ENCODE measurements at places on chromosomes 1 and 21.

GRCh38 chr1:41153750-41154274 is 88.3 kb downstream of the SCMH1 start:
- DNase-seq: no peak

- DNase-seq: no peak
Observed at GRCh38 chr1:202702088-202702487, 8.2 kb downstream of the SYT2 start.

DNA sequence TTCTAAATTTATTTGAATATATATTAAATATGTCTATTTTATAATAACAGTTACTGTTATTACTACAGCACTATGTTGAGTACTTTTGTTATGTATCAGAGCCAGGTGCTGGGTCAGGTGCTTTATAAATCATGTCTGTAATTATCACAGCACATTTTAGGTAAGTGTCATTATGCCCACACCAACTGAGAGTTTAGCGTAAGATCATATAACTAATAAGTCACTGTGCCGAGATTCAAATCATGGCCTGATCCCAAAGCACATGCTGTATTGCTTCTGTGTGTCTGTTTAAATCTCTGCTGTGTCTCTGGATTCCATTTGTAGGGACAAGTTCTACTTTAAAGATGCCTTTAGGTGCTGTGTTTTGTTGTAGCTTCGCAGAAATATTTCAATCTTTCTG is 1.9 kb downstream of the GPSM2 start:
- DNase-seq: no peak

DNA sequence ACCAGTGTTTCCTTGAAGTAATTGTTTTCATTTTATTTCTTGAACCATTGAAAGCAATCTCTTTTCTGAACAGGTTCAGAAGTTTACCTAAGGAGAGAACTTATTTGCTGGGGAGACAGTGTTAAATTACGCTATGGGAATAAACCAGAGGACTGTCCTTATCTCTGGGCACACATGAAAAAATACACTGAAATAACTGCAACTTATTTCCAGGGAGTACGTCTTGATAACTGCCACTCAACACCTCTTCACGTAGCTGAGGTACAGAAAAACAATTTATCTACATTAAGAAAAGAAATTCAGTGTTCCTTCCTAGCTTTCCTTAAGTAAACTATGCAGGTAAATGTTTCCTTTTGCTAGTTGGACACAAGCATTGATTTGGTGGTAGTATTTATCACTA is 27.4 kb downstream of the AGL start:
- DNase-seq: no peak

DNA sequence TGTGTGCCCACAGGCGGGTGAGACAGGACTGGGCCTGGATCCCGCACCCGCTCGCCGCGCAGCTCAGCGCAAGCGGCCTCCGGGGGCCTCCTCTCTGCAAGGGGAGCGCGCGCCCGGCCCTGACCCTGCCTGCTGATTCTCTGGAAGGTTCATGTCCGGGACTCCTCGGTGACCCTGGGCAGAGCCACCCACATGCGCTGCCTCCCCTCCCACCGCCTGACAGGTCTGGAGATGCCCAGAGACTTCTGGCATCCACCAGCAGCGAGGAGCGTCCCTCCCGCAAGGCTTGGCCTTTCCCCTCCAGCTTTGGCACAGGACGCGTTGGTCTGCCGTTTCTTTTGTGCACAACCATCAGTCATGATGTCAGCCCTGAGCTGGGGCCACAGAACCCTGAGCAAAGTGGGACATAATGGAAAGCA is 42.0 kb upstream of the COL6A2 start:
- DNase-seq: no peak

- no peak for DNase-seq
Observed at GRCh38 chr1:27912429-27912828, 22.4 kb upstream of the SMPDL3B start.

DNA sequence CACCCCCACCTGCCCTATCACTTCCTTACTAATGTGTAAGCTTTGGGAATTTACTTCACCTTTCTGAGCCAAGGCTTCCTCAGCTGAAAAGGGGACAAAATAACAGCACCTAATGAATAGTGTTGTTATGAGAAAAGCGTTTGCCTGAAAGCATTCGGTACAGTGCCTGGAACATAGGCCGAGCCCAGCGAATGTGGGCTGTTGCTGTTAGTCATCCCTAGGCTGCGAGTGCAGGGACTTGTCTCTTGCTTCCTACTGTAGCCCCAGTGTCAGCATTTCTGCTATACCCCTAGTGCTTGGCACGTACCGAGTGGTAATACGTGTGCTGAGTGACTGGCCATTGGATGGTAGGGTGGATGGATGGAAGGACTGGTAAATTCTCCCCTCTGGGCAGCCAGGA is 16.7 kb upstream of the KPNA6 start:
- DNase-seq: no peak

DNA sequence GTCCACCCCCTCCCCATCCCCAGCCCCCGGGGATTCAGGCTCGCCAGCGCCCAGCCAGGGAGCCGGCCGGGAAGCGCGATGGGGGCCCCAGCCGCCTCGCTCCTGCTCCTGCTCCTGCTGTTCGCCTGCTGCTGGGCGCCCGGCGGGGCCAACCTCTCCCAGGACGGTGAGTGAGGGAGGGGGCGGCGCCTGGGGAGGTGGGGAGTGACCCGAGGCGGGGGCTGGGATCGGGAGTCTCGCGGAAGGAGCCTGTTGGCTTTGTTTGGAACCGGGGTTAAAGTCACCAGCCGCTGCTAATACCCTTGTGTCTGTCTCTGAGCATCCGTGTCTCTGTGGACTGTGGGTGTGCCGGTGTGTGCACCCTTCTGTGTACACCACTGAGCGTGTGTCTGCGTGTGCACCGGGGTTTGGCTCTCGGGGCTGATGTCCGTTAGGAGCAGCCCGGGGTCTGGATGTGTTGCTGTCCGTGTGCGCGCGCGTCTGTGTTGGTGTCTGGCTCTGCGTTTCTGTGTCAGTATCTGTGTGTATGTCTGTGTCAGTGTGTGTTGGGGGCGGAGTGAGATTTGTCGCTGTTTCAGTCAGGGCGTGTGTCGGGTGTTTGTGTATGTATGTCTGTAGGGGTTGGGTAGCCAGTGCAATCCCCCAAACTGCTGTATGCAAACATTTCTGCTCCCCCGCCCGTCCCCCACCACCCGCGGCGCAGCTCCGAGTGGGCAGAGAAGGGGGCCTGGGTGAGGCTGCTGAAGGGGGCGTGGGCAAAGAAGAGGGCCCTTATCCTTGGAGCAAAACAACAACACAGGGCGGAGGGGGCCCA is 480 bp downstream of the CADM3 start:
- no peak for DNase-seq

- no peak for DNase-seq
Observed at GRCh38 chr1:219324629-219325367, 151.1 kb downstream of the LYPLAL1 start.

- no peak for DNase-seq
Observed at GRCh38 chr21:40215941-40216340, 348.7 kb downstream of the PCP4 start.

DNA sequence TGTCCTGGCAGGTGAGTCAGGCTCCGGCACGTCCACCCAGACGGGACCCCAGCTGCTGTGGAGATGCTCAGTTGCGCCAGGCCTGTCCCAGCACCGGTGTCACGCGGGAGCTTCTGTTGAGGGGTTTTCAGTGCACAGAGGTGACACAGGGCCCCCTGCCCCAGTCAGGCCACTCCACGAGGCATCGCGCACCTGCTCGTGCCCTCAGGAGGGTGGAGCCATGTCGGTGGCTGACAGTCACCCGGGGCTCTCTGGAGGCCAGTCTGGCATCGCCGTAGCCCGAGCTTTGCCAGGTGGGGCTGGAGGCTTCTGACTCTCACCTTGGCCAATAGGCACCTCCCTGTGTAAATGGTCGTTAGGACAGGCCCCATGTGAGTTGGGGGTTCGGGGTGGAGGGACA is 11.1 kb downstream of the TMEM240 start:
- no peak for DNase-seq

DNA sequence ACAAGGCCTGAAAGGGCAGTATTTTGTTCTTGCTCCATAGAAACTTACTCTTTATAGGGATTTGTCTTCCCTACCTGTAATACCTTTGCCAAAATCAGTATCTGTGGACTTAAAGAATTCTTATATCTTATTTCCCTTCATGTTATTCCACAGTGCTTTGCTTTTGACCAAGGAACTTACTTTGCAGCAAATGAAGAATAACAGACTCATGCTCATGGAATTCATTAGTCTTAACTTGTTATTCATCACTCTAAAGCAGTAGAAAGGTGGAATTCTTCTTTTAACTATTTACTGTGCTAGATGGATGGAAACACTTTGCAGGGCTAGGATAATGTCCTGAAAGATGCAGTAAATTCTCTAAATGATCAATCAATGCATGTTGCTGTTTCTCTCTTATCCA is 45.9 kb downstream of the DUSP10 start:
- DNase-seq: no peak

- no peak for DNase-seq
Observed at GRCh38 chr1:69290291-69290690, 277.4 kb upstream of the LRRC7 start.

DNA sequence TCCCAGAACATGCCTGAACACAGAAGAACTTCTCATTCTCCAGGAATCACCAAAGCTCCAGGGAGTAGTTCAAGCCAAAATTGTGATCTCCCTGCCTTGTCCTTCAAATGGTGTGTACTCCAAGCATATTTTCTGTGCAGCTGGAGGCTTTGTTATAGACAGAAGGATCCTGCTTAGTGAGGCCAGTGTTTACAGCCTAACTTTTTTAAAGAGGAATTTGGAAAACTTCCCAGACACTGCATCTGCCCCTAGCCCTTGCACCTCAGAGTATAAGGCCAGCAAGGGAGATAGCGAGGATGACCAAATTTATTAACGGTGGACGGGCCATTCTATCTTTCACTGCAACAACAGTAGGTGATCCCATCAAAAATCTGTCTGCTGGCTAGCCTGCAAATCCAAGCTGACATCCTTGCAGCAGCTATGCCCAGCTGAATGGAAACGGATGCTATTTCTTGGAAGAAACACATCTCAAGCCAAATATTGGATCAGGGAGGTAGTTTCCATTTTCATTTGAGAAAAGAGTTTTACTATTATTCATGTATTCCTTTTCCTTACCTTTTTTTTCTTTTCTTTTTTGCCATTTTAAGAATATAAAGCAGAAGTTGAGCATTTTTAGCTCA is 249.8 kb downstream of the USH2A start:
- no peak for DNase-seq

- no peak for DNase-seq
Observed at GRCh38 chr1:58045094-58045705, 501.3 kb downstream of the OMA1 start.

DNA sequence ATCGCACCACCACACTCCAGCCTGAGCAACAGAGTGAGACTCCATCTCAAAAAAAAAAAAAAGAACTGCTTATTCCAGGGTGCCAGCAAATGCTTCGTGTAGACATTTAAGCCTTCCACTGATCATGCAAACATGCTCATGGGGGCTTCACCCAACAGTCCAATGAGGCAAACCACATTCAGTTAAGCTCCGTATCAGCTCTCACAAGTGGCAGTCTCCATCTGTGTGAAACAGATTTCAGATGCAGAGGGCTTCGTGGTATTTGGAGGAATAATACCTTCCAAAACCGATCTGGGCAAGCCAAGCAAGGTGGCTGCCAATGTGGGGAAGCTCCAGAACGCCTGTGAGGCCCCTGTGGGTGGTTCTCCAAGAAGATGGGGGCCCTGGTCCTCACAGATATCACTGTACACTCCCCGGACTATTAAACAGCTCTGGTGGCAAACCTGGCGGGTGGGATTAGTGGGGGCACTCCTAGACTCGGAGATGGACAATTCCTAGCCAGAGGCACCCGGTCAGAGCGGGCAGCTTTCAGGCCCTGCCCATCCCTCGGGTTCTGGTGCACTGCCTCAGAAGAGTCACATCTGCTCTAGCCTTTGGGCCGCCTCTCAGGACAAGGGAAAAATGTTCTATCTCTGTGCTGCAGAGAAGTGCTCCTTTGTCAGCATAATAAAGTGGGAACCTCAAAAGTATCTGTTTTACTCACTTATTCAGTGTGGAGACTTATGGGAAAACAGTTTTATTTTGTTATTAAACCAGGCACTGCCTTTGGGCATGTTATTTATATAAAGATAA is 10.2 kb downstream of the CREG1 start:
- DNase-seq: no peak

DNA sequence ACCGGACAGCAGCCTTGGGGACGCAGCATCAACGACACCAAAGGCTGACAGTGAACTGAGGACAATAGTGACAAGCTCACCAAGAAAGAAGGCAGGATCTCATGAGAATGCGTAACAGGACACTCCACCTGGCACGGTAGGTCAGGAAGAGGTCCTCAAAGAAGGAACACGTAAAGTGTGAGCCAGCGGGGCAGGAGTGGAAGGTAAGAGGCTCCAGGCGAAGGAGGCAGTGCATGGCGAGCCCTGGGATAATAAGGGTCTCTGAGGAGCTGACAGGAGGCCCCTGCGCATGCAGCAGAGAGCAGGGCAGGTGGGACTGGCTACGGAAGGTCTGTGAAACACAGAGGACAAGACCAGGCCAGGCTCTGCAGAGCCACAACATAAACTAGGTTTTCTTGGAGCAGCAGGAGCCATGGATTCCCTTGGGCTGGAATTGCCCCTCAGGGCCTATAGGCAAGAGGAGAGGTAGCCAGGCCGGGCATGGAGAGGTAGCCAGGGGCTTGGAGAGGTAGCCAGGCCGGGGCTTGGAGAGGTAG is 8.2 kb downstream of the LSS start:
- no peak for DNase-seq

DNA sequence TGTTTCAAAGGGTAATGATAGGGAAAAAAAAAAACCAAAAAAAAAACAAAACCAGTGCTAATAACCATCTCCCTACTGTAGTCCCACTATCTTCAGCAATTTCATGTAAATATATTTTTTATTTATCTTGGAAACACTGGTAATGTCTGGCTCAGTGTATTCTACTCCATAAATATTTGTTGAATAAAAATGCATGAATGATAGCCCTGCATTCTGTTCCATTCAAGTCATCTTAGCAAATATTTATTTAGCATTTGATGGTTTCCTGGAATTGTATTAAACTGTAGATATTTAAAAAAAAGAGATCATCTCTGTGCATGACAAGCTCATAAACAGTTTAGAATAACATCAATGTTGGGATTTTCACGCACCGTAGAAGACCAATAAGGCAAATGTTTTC is 24.2 kb downstream of the IL23R start:
- DNase-seq: no peak

DNA sequence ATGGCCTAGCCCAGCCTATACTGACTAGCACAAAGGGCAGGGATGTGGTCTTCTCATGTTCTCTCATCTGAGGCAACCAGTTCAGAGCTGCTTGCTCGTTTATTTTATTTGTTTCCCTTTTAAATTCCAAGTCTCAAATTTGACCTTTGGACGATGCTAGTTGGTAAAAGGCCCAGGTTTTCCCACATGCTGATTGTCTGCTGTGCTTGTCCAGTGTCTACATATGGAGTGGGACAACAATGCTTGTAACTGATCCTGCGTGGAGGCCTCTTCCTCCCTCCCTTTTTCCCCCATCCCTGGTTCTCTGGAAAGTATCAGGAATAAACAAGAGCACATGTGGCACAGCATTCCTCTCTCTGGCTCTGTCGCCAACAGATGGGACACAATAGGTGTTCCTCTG is 34.0 kb upstream of the BEND5 start:
- no peak for DNase-seq

Data from stimulated activated CD8-positive, alpha-beta memory T cell treated with anti-CD3 and anti-CD28 coated beads, Interleukin-4, amount 100 ng/mL, for 1 hour (primary cell).